ENCODE measurements at places on chromosomes 5 and 9.

GRCh38 chr5:39905356-39905755 lies 480.6 kb upstream of the DAB2 start:
- DNase-seq, result no peak

DNA sequence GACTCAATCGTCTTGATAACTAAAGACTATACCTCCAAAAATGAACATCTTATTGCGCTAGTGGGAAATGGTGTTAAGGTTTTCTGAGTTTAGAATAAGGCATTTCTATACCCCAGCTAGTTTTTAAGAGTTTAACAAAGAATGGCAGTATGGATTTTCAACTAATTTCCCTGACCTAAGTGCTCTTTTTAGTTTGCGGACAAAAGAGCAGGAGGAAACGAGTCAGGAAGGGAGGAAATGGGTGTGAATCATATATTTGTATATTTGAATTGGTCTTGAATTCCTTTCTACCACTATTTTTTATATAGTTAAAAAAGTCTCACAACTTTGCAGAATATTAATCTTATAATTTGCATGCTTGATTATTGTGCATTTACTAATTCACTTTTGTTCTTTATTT lies 516.3 kb upstream of the ZNF608 start:
- DNase-seq, result no peak

DNA sequence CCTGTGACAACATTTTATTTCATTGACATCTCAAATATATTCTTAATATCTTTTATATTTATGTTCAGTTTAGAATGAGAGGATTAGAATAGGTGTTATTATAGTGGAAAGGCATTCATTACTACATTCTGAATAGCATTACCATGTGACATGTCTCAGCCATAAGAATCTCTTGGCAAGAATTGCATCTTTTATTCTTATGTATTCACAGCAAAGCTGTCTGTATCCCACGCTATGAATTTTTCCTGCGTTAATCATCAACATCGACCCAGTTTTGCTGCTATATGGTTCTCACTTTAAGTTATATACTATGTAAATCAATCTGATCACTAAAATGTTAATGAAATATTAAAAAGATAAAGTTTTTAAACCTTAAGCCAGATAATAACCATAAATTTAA lies 248.6 kb downstream of the TMEM232 start:
- no peak for DNase-seq

- DNase-seq, result no peak
These were observed 26.1 kb downstream of the ZNF510 start for GRCh38 chr9:96751815-96752214.

DNA sequence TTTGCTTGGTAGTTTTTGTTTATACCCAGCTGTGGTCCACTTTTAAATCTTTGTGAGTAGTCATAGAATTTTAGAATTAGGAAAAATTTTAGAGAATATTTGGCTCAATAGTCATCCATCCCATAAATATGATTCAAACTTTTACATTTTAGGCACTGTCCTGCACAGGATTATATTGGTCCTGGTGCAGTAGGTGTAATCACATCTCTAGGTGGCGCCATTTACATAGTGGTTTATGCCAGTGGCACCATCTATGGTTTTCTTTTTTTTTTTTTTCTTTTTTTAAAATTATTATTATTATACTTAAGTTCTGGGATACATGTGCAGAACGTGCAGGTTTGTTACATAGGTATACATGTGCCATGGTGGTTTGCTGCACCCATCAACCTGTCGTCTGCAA lies 260.7 kb upstream of the KCNN2 start:
- no peak for DNase-seq

GRCh38 chr5:14405706-14406553 lies 175.7 kb upstream of the OTULINL start:
- DNase-seq, result no peak

- DNase-seq, result no peak
These were observed 31.3 kb upstream of the PLPP6 start for GRCh38 chr9:4630836-4631235.

GRCh38 chr9:132742821-132743311 lies 72.6 kb downstream of the GTF3C4 start:
- DNase-seq, result no peak

DNA sequence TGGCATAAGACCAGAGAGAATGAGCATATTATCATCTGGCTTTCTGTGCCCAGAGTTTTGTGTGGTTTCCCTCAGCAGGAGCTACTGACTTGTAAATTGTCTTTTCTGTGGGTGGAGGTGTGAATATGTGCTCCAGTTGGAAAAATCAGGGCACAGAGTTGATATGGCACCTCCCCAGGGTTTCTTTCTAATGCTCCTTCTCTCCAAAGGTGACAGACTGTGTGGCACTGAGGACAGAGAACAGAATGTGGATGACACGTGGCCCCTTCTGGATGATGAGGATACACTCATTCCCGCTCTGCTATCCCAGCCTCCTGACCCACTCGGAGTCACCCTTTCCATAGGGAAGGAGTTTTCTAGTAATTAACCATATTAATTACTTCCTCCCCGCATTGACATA lies 221.0 kb downstream of the ICE1 start:
- DNase-seq, result no peak

DNA sequence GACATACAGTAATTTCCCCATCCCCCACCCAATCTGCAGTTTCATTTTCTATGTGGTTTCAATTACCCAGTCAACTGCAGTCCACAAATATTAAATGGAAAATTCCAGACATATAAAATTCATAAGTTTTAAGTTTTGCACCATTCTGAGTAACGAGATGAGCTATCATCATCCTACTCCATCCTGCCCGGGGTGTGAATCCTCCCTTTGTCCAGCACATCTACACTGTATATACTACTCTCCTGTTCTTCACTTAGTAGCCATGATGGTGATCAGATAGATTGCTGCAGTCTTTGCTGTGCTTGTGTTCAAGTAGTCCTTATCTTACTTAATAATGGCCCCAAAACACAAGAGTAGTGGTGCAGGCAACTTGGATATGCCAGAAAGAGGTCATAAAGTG lies 11.3 kb downstream of the OXCT1 start:
- DNase-seq, result no peak

- no peak for DNase-seq
These were observed 272.8 kb downstream of the FBXL17 start for GRCh38 chr5:108109059-108109458.

DNA sequence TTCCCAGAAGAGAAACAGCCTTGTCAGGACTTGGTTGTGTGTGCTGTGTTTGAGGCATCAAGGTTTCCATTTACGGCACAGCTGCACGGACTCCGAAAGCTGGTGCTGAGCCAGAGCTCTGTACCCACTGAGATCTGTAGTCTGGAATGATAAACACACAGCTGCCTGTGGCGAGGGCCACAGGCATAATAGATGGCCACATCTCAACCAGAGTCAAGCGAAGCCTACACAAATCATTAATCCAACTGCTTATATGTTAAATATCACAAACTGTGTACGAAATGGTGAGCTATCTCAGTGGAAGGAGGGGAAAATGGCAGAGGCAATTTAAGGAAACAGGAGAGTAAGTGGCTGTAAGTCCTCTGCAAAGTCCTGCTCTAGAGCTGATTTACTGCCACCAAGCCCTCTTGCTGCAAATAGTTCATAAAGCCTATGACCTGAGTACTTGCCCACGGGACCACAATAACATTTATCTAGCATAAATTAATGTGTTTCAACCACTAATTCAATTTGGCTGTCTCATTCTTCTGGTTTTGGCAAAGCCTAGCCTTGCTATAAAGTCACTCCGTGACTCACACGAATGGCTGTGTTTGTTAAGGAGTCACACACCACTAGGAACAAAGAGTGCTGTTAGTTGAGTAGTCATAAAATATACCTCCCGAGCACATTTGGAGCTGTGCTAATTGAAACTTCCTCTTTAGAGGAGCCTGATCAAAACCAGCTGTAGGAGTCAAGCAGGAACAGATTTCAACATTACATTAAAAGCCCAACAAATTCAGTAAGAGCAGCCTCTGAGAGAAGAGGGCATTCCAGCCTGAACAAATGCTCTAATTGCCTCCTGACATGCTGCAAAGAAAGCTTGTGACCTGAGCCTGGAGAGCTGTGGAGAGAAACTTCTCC lies 738.6 kb upstream of the ZNF608 start:
- peak; percentile 91 for DNase-seq

DNA sequence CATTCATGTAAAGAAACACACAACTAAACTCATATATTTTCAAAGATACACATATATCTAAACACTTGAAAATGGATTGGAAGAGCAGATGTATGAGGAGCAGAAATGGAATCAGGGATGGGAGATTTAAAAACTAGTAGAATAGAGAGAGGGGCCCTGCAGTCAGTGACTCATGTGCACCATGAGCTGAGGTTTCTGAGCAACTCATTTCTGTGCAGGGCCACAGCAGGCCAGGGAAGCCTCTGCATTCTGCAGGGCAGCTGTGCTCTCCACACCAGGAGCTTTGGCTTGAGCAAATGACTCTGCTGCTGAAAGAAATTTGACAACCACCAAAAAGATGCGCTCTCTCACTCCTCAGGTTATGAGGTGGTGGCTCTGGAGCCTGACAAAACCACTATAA lies 27.1 kb downstream of the LHX6 start:
- DNase-seq, result no peak

GRCh38 chr9:89426384-89426961 lies 71.4 kb downstream of the SEMA4D start:
- no peak for DNase-seq

- DNase-seq, result no peak
These were observed 41.6 kb downstream of the ADAMTS12 start for GRCh38 chr5:33850100-33850594.

GRCh38 chr5:146344155-146345118 lies 5.8 kb downstream of the POU4F3 start:
- DNase-seq, result no peak

DNA sequence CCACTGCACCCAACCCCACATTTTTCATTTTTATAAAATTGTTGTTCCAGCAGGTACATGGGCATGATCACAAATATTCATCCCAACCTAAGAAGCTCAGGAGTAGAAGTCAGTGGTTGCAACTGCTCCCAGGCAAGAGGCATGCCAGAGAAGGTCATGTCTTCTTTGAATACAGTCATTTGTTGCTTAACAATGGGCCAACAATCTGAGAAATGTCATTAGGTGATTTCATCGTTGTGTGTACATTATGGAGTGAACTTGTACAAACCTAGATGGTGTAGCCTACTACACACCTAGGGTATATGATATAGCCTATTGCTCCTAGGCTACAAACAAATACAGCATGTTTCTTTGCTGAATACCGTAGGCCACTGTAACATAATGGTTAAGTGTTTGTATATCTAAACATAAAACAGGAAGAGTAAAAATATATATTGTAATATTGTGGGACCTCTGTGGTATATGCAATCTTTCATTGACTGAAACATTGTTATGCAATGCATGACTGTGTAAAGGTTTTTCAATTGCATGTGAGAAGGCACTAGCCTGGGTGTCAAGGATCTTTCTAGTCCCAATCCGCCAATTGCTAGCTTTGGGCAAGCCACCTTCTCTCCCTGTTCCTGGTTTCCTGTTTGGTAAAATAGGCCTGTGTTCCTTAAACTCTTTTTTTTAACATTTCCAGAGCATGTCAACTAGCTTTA lies 27.6 kb downstream of the ATP10B start:
- no peak for DNase-seq

- no peak for DNase-seq
These were observed 12.2 kb upstream of the TAF1L start for GRCh38 chr9:32647671-32648070.

DNA sequence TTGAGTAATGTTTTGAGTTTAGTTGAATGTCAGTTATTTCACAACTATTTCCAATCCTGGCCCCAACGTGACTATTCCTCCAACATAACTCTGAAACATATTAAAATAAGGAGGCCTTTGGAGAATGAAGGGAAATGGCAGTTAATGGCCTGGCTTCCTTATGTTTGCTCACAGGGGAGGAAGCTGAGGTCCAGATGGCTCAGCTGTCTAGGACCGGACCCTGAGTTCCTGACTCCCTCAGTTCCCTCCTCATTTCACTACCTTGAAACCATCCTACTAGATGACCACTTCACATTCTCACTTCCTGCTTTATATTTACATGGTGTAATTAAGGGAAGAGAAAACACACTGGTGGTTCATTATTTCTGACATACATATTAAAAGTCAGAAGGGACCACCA lies 6.6 kb downstream of the OTULINL start:
- no peak for DNase-seq

DNA sequence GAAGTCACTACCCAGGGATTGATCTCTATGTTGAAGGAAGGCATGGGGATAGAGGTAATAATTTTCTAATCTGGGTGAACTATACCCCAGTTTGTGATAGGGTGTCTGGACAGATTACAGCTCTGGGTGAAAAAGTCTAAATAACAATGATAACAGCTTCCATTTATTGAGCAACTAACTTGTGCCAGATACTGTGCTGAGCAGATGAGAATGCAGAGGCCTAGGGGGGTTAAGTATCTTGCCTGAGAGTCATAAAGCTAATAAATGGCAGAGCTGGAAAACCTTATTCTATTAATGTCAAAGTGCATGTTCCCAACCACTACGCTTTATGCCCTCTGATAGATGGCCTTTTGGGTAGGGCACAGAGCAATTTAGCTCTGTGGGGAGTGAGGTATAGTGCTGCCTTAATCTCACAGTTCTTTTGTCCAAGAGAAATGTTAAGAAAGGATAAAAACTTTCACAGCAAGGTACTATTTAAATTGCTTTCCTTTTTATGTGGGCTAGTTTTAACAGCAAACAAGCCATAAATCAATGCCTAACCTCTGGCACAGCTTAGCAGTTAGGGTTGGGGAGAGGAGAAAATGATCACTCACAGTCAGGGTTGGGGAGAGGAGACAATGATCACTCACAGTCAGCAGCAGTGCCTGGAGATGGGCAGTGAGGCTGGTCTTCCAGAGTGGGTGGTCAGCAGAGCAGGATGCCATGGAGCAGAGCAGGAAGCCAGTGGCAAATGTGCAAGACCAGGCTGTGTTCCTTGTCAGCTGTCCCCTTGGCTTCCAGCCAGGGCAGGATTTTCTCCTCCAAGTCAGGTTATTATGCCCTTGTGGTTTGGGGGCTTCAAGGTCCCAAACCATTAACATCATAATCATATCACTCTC lies 187.0 kb downstream of the CARTPT start:
- DNase-seq, result no peak

DNA sequence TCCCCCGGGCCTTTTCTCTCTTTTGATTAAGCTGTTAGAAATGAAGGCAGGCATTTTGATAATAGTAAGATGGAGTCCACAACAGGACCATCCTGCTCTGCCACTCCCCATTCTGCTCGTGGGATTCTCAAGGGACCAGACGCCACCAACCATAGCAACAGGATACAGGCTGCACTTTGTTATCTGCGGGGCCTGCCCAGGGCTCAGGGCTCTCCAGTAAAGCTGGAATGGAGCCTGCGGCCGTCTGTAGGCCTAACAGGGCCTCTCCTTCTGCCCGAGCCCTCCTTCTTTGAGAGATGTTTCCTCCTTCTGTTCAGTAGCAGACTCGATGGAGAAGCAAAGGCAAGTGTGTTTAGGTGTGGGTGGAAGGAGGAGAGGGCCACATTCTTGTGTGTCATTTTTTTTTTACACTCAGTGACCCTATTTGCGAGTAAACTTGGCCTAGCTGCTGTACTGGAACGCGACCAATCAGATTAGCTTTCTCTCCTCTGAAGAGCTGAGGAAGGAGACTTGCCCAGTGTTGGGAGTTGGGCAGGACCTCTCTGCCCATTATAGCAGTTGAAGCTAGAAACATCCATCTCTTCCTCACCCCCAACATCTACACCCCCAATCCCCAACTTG lies 8.9 kb upstream of the EPB41L4B start:
- DNase-seq, result no peak
